Type B pancreatic cell (in vitro differentiated cells): ENCODE measurements at places on chromosomes 12 and 14. TPM values are rescaled to one million over a fixed set of nuclear protein-coding genes. Genes with fewer than 3 reads are reported as not detected.

DNA sequence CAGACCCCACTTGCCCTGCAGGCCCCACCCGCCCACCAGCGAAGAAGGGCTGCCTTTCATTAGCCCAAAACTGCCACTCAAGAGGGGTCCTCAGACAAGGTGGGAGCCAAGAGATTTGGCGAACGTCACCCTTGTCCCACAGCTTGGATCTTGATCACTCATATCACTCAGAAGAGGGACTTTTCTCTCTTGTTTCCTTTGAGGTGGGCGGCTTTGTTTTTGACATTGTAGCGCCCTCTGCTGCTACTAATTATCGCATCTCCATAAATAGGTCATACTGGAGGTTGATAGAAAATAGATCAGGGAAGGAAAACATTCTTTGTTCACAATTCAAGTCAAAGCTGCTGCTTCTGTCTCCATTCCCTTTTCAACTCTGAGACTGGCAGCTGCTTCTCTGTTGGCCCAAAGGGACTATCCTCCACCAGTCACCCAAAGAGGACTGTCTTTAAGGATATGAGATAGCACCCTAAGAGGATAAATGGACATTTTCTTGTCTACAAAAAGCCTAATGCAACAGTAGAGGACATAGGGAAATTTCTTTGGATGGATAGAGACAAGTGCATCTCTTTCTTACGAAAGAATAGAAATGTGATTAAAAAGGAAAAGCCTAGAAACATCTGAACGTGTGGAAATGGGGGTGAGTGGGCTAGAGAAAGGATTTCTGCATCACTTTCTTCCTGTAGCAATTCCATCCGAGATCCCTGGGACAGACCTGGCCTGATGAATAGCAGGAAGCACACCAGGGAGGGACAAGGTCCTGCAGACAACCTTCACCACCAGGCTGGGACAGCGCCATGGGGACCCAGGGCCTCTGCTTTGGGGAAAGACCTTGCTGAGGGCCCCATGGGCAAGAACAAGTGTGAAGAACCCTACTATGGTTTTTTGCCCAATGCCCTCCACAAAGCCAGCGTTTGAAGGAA lies 115.8 kb downstream of the DAD1 start:
- no peak for DNase-seq
- peaks cover 34% of the 10 kb centered on the region for H3K27me3 ChIP-seq
- no peaks in the 10 kb centered on the region for H3K36me3 ChIP-seq
- H3K4me3 ChIP-seq = no peak overlapping the region

- no peak overlapping the region for H3K27ac ChIP-seq
- DNase-seq = no peak
- H3K4me3 ChIP-seq = no peak overlapping the region
- no peaks in the 10 kb centered on the region for H3K27me3 ChIP-seq
- peaks cover 4% of the 10 kb centered on the region for H3K36me3 ChIP-seq
Observed at GRCh38 chr14:55718551-55718950, 138.5 kb downstream of the KTN1 start.

DNA sequence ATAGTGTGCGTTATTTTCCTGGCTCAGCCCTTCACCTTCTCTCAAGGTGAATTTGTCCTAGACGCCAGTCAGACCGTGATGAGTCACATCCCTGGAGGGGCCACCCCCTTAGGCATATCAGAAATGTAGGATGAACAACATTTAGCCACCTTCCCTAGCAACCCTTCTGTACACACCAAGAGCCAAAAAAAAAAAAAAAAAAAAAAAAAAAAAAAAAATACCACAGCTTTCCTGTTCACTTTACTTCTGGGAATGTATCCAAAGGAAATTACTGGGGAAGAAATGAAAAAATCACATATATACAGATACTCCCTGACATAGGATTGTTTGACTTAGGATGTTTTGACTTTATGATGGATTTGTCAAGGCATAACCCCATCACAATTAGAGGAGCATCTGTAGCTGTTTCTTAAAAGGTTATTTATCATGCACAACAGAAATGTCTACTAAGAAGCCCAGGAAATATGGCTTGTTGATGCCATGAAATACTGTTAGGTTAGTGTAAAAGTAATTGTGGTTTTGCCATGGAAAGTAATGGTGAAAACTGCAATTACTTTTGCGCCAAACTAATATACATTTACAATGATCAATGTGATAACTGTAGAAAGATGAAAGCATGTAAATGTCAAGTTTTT lies 68.2 kb upstream of the BDKRB2 start:
- H3K27me3 ChIP-seq = peaks cover 9% of the 10 kb centered on the region
- no peaks in the 10 kb centered on the region for H3K4me1 ChIP-seq
- peak; percentile 24 for DNase-seq
- no peaks in the 10 kb centered on the region for H3K36me3 ChIP-seq

DNA sequence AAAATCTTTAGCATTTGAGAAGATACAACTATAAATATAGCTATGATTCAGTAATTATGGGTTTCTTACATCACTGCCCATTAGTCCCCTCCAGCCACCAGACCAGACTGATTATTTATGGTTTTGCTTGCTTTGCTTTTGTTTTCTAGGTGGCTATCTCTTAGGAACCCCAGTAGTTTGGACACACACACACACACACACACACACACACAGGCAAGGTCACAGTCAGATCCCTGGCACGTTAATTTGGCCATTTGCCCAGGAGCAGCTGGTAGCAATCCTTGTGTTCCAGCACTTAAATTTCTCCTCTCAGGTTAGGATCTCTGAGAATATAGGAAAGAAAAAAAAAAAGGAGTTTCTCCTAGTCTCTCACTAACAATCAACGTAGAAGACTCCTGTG lies 90.2 kb upstream of the RESF1 start:
- H3K27me3 ChIP-seq = no peaks in the 10 kb centered on the region
- no peak overlapping the region for H3K4me3 ChIP-seq
- peaks cover 5% of the 10 kb centered on the region for H3K36me3 ChIP-seq
- DNase-seq = no peak
- H3K4me1 ChIP-seq = no peaks in the 10 kb centered on the region
- H3K27ac ChIP-seq = no peak overlapping the region

DNA sequence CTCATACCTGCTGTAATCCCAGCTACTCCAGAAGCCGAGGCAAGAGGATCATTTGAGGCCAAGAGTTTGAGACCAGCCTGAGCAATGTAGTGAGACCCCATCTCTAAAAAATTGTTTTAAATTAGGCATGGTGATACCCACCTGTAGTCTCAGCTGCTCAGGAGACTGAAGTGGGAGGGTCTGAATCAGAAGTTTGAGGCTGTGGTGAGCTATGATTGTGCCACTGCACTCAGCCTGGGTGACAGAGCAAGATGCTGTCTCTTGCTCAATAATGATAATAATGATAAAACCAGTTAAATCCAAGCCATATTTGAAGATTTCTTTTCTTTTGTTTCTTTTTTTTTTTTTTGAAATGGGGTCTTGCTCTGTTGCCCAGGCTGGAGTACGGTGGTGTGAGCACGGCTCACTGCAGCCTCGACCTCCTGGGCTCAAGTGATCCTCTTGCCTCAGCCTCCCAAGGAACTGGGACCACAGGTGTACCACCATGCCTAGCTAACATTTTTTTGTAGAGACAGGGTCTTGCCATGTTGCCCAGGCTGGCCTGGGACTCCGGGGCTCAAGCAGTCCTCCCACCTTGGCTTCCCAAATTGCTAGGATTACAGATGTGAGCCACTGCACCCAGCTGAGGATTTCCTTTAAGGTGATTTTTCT lies 12.8 kb downstream of the PSMA6 start:
- no peak for DNase-seq
- H3K27ac ChIP-seq = no peak overlapping the region
- H3K27me3 ChIP-seq = no peaks in the 10 kb centered on the region
- peaks cover 4% of the 10 kb centered on the region for H3K4me1 ChIP-seq
- peaks cover 17% of the 10 kb centered on the region for H3K36me3 ChIP-seq

GRCh38 chr12:88145567-88146505 lies 3.7 kb downstream of the TMTC3 start:
- no peak for DNase-seq
- H3K27me3 ChIP-seq = no peaks in the 10 kb centered on the region
- peaks cover 6% of the 10 kb centered on the region for H3K36me3 ChIP-seq
- peak overlapping the region; percentile 93 for H3K27ac ChIP-seq
- H3K4me3 ChIP-seq = peak overlapping the region; percentile 92
- H3K4me1 ChIP-seq = peaks cover 32% of the 10 kb centered on the region

DNA sequence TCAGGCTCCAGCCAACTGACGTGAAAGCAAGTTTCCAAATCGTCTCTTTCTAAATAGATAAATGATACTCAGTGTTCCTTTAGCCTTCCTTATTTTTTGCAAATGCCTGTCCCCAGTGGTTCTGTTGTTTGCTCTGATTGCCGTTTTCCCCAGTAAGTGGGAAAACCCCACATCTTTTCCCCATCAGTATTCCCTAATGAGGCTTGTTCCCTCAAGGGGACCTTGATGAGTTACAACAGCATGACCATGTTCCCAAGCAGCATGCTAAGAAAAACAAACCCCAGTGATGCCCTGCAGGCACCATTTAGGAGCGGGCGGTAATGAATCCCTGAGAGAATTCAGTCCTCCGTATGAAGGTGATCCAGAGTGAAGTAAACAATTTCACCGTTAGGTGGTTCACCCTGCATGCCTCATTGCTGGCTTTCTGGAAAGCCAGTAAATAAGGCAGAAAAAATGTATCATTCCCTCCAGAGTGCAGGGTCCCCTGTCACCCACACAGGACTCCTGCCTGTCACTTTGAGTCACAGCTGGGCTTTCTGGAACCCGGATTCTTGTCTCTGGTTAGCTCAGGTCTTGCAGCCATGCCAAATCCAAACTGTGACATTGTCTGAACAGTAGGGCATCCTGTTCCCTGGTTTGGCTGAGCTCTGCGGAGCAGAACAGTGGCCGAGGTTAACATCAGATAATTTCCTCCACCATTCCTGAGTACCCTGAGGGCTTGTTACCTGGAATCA lies 222.6 kb downstream of the RGS6 start:
- H3K27ac ChIP-seq = no peak overlapping the region
- H3K36me3 ChIP-seq = no peaks in the 10 kb centered on the region
- DNase-seq = no peak

GRCh38 chr14:77183896-77184295 lies 2.3 kb downstream of the TMEM63C start:
- no peaks in the 10 kb centered on the region for H3K4me1 ChIP-seq
- H3K4me3 ChIP-seq = peak overlapping the region; percentile 46
- no peak for DNase-seq
- peaks cover 33% of the 10 kb centered on the region for H3K27me3 ChIP-seq

GRCh38 chr14:97382616-97383226 lies 585.5 kb downstream of the VRK1 start:
- H3K4me1 ChIP-seq = peaks cover 23% of the 10 kb centered on the region
- no peaks in the 10 kb centered on the region for H3K36me3 ChIP-seq
- H3K27me3 ChIP-seq = peaks cover 19% of the 10 kb centered on the region

- H3K27ac ChIP-seq = peak overlapping the region; percentile 96
- H3K4me3 ChIP-seq = peak overlapping the region; percentile 96
- H3K36me3 ChIP-seq = peaks cover 35% of the 10 kb centered on the region
- no peak for DNase-seq
Observed at GRCh38 chr12:71755146-71755892, 656 bp downstream of the RAB21 start.

GRCh38 chr12:24879644-24880043 lies 69.3 kb downstream of the BCAT1 start:
- peaks cover 59% of the 10 kb centered on the region for H3K36me3 ChIP-seq
- no peaks in the 10 kb centered on the region for H3K27me3 ChIP-seq
- peak overlapping the region; percentile 3 for H3K4me3 ChIP-seq

DNA sequence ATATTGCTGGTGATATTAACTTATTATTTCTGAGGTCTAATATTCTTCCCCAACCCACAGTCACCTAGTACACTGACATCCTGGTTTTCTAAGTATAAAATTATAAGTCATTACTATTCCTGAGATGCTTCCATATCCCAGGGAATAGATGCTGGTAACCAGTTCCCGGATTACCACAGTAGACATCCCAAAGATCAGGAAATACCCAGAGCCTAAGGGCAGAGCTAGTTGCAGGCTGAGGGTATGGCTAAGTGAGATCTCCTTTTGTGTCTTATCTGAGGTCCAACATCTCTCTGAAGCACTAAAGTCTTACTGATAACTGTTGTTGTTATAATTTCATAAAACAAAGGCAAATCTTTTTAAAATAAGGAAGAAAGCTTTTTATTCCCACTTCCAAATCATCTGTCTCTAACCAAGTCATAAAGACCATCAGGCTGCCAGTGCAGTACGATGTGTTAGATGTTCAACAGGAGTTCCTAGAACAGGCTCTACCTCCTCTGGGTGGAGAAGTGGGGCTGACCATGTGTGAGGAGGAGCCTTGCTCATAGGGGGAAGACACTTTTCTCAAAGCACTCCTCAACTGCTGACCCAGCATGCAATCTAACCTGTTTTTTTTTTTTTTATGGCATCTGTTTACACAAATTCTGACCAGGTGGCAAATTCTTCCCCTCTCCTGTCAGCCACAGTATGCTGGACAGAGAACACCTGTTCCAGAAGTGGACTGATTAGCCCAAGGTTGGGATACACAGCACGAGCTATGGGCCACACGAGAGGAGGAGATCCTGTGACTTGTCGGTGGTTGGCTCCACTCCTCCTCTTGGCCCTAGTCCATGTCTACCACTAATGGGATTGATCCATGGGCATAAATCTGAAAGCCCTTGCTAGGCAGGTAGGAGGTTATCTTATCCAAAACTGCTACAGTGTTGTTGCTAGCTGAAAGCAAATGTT lies 16.1 kb upstream of the GRIP1 start:
- no peak for DNase-seq
- no peaks in the 10 kb centered on the region for H3K36me3 ChIP-seq
- H3K4me3 ChIP-seq = no peak overlapping the region
- no peak overlapping the region for H3K27ac ChIP-seq
- H3K27me3 ChIP-seq = peaks cover 5% of the 10 kb centered on the region
- H3K4me1 ChIP-seq = peaks cover 6% of the 10 kb centered on the region

DNA sequence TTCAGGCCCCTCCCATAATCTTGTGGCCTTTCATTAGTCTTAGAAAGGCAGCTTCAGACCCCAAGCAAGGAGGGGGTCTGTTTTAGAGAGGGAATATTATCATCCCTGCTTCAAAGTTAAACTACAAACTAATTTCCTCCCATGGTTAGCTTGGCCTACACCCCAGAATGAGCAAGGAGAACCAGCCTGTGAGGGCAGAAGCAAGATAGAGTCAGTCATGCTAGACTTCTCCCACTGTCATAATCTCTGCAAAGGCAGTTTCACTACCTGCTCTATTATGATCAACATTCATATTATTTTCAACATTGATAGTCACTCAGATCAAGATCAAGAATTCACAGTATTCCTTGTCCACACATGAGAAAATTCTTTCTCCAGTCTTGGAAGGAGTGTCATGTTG lies 105.1 kb downstream of the GXYLT1 start:
- DNase-seq = no peak
- H3K4me3 ChIP-seq = no peak overlapping the region
- H3K27me3 ChIP-seq = no peaks in the 10 kb centered on the region
- no peaks in the 10 kb centered on the region for H3K4me1 ChIP-seq
- H3K27ac ChIP-seq = no peak overlapping the region
- no peaks in the 10 kb centered on the region for H3K36me3 ChIP-seq

The SOAT2 gene
- total RNA-seq = 0.97 and 1.9 TPM in 2 replicates

The TAS2R13 gene
- 0.79 and 1.3 TPM in 2 replicates for total RNA-seq

The ACSM4 gene
- not detected in 2 replicates for total RNA-seq

The B4GALNT1 gene
- total RNA-seq = 0.64 and 5.9 TPM in 2 replicates

The CLEC2A gene
- not detected in 2 replicates for total RNA-seq

The HAL gene
- total RNA-seq = 2.1 and 3.8 TPM in 2 replicates

The CCDC177 gene
- total RNA-seq = 0.21 and 3.4 TPM in 2 replicates
